Renal cortical epithelial cell (primary cell): ENCODE measurements at places on chromosomes 3 and 15.
A peak's percentile ranks its signal among the peaks of the same experiment; 100 is the strongest.

- DNase-seq, result no peak
These were observed 126.6 kb upstream of the MME start for GRCh38 chr3:154953538-154953937.

GRCh38 chr15:41417418-41418195 is 712 bp downstream of the RTF1 start:
- peak; percentile 13 for DNase-seq

DNA sequence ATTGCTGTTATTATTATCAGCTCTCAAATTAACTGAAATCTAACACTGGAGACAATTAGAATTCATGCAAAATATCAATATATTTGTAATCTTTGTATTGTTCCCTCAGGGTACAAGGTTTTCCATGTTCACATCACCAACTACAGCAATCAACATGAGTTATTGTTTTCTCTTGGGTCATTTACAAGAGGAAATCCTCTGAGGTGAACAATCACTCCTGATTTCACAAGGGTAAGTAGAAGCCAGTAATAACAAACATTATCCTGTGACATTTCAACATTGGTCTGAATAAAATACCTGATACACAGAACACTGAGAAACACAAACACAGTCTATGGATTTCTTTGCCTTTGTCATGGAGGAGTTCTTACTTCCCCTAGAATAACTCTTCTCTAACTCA is 174.0 kb downstream of the SUCNR1 start:
- DNase-seq, result peak; percentile 93

DNA sequence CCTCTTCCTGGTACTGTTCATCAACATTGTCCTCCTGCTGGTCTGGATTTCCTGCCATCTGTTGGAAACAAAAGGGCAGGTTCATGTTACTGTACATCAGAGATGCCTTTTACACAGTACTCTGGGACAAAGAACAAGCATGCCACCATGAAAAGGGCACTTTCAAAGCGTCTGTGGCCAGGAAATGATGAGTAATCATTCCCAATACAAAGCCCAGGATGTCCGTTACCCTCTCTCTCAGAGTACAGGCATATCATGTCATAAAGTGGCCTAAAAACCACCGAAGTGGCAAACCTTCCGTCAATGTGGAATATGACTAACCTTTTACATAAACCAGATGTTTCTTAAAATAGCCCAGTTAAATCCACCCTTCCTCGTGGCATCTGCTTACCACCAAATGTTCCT is 71.2 kb downstream of the GOLIM4 start:
- DNase-seq, result peak; percentile 75

- DNase-seq, result peak; percentile 58
These were observed 855 bp upstream of the ABHD5 start for GRCh38 chr3:43689766-43690399.

- DNase-seq, result no peak
These were observed 9.8 kb upstream of the SNRPN start for GRCh38 chr15:24944954-24945353.

DNA sequence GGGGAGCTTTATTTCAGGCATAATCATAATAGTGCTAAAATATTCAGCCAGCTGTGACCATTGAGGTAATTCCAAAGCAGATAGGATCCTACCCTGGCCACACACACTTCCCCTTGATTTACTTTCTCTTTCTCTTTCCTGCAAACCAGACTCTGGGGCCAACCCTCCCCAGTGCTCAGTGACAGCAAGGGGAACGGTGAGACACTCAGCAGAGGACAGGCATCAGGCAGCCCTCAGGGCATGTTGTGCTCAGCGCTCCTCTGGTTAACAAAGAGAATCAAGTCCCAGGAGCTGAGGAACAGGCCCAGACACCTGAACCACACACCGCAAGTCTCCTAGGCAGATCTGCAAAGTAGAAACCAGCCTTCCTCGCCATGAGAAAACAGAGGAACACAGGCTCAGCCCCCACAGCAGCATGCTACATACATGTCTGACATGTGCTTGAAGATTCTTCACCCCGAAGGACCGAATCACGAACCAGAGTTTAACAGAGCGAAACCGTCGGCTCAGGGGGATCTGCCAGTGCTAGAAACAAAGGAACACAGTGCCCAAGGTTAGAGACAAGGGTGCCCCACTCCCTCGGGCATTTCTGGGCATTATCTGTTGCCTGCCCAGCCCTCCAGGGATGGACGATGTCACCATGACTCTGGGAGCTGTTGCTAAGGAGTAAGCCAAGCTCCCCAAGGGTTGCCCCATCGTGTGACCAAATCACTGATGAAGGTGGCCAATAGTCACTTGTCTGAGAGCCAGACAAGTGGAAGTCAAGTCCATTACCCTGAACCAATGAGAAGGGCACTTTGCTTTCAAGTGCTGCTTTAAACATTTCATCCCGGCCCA is 17.5 kb downstream of the HDC start:
- peak; percentile 19 for DNase-seq

DNA sequence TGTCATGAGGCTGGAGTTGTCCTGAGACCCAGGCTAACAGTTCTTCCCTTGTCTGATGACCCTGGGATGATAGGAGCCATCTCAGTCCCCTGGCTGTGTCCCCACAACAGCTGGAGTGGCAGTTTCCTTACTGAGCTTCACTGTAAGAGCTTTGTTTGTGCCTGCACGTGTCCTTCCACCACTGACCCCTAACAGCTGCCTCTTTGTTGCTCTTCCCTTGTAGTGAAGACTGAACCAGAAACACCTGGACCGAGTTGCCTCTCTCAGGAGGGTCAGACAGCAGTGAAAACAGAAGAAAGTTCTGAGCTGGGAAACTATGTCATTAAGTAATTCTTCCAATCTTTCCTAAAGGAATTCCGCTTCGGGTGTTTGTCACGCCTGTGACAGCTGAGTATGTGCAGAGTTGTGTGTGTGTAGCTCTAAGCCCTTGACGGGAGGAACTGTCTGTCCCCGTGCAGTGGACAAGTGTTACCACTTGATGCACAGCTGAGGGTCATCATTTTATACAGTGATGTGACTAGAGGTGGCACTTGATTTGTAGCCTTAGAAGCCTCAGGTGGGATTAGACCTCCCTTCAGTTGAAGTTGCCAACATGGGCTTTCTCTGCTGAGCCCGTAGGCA is 25.0 kb downstream of the MAP6D1 start:
- DNase-seq, result no peak

- DNase-seq, result peak; percentile 73
These were observed 22.6 kb upstream of the LYSMD4 start for GRCh38 chr15:99755692-99756409.

DNA sequence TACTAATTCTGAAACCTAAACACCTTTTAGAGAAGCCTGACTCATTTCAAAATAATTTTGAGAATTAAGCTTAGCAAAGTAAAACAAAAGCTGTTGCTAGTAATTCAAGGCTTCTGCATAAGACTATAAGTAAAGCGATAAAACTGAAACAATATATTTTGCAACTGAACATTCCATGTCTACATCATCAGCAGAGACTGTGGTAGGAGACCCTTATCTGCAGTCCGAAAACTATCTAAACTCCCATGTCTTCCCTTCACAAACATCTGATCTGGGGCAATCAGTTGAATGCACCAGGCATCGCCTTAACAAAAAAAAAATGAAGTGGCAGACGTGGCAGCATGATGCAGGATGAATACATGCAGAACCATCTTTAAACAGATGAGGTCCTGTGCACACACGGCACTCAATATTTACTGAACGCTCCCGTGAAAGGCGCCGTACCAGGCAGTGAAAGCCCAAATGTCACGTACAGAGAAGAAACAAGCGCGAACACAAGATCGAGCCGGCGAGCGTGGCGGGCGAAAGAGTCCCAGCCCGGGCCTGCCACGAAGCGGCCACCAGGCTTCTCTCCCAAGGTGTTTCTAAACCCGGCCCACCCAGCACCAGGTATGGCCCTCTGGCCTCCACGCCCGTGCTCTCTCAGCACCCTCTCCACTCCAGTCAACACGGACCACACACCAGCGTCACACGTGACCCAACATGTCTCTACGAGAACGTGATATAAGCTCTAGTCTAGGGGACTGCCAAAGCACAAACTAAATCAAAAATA is 63.0 kb downstream of the CHSY1 start:
- peak; percentile 87 for DNase-seq

GRCh38 chr3:54994111-54994513 is 66.3 kb upstream of the LRTM1 start:
- no peak for DNase-seq
